ENCODE measurements at places on chromosomes 6 and 20. TPM values are rescaled to one million over a fixed set of nuclear protein-coding genes. Genes with fewer than 3 reads are reported as not detected.
A peak's percentile ranks its signal among the peaks of the same experiment; 100 is the strongest.

The LY6G6C gene
- polyA plus RNA-seq, result 2.4 TPM

The PI16 gene
- polyA plus RNA-seq, result not detected

DNA sequence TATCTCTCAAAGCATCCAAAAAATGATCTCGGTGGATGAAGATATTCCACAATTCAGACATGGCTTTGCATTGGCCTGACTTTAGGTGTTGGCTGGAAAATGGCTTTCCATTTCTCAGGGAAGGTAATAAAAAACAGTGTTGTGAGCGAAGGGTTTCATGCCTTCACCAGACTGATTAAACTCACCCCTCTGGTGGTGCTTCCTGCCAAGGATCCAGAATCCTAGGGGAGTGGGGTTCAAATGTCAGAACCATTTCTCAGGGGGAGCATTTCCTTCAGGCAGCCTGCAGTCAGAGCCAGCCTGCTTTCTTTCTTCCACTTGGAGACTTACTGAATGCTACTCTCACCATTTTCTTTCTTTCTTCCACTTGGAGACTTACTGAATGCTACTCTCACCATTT lies 45.7 kb upstream of the SMIM28 start:
- H3K36me3 ChIP-seq, result no peaks in the 10 kb centered on the region
- peaks cover 5% of the 10 kb centered on the region for H3K27me3 ChIP-seq
- DNase-seq, result no peak
- H3K4me1 ChIP-seq, result no peaks in the 10 kb centered on the region

- H3K4me3 ChIP-seq, result peak overlapping the region; percentile 85
- H3K27ac ChIP-seq, result peak overlapping the region; percentile 87
- DNase-seq, result no peak
- H3K4me1 ChIP-seq, result peaks cover 42% of the 10 kb centered on the region
- H3K27me3 ChIP-seq, result no peaks in the 10 kb centered on the region
These were observed 1.7 kb downstream of the UBE2V1 start for GRCh38 chr20:50111120-50111828.

DNA sequence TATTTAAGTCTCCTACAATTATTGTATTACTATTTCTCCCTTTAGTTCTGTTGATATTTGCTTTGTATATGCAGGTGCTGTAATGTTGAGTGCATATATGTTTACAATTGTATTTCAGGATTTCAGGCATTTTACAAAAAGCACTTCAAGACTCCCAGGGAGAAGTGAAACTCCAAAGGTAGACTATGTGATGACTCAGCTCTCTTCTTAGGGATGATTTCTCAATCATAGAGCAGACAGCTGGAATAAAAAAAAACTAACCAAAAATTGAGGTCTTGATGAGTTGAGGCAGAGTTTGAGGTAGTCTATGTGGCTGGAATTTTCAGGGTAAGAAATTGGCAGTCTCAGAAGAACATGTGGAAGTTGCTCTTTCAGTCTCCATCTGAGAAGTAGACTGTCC lies 786.1 kb downstream of the TFAP2A start:
- no peaks in the 10 kb centered on the region for H3K36me3 ChIP-seq
- no peak overlapping the region for H3K27ac ChIP-seq
- DNase-seq, result no peak

GRCh38 chr20:32585011-32585585 lies at the start of gene NOL4L:
TSS of gene NOL4L (minus strand) at chr20:32585333. CDS start at chr20:32584890, 443 bp downstream.
- H3K36me3 ChIP-seq, result no peaks in the 10 kb centered on the region
- H3K4me1 ChIP-seq, result peaks cover 8% of the 10 kb centered on the region
- peak within 1 kb of the TSS; percentile 60 for H3K4me3 ChIP-seq

GRCh38 chr20:25049261-25050060 lies 8.5 kb downstream of the ACSS1 start:
- H3K4me1 ChIP-seq, result no peaks in the 10 kb centered on the region
- no peak for DNase-seq
- H3K36me3 ChIP-seq, result no peaks in the 10 kb centered on the region
- no peak overlapping the region for H3K27ac ChIP-seq
- no peak overlapping the region for H3K4me3 ChIP-seq
- H3K27me3 ChIP-seq, result peaks cover 26% of the 10 kb centered on the region

DNA sequence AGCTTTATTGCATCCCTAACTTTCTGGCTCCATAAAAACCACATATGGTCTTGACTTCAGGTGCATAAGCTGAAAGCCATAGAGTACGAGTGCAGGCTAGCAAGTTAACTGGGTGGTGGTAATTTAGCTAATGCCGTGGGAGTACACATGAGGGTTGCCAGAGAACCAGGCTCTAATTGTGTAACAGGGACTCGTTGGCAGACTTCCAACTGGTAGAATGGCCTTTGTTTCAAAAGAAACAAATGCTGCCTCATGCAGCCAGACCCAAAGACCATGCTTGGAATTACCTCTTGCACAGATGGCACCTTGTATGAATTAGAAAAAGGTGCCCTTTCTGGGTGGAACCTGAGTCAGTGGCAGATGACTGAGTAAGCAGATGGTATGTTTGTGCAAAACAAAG lies 73.2 kb downstream of the LY86 start:
- no peaks in the 10 kb centered on the region for H3K36me3 ChIP-seq
- H3K4me1 ChIP-seq, result no peaks in the 10 kb centered on the region
- H3K27ac ChIP-seq, result no peak overlapping the region
- H3K27me3 ChIP-seq, result peaks cover 2% of the 10 kb centered on the region
- no peak overlapping the region for H3K4me3 ChIP-seq
- no peak for DNase-seq

- no peak for DNase-seq
- no peak overlapping the region for H3K4me3 ChIP-seq
- H3K4me1 ChIP-seq, result peaks cover 23% of the 10 kb centered on the region
- H3K27me3 ChIP-seq, result no peaks in the 10 kb centered on the region
These were observed 29.2 kb downstream of the TFEB start for GRCh38 chr6:41705996-41706835.

GRCh38 chr20:48984575-48985219 lies 61.4 kb upstream of the CSE1L start:
- no peak overlapping the region for H3K4me3 ChIP-seq
- DNase-seq, result no peak
- no peaks in the 10 kb centered on the region for H3K27me3 ChIP-seq
- peaks cover 15% of the 10 kb centered on the region for H3K4me1 ChIP-seq
- no peak overlapping the region for H3K27ac ChIP-seq

DNA sequence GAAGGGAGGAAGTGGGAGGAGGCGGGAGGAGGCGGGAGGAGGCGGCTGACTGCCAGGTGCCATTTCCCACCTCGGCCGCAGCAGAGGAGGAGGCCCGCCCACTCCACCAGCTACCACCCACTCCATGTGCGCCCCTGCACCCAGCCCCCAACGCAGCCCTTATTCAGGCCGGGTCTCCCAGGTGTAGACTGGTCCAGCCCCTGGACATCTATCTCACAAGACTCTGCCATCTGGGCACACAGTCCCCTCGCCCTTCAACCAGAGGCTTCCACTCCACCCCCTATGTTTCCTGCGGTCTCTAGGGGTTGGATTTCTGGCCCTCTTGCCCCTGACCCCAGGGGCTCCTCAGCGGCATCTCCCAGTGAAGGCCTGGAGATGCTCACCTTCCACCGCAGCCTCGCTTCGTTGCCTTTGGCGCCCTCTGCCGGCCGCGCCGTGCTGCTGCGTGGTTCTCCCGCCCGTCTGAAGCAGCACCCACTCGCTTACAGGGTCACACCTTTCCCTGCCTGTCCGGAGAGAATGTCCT lies 32.6 kb upstream of the FAM83D start:
- no peak overlapping the region for H3K27ac ChIP-seq
- H3K27me3 ChIP-seq, result peaks cover 9% of the 10 kb centered on the region
- H3K36me3 ChIP-seq, result no peaks in the 10 kb centered on the region
- H3K4me1 ChIP-seq, result no peaks in the 10 kb centered on the region
- peak; percentile 7 for DNase-seq
- H3K4me3 ChIP-seq, result no peak overlapping the region
